ENCODE measurements at places on chromosomes 7 and 10.
A peak's percentile ranks its signal among the peaks of the same experiment; 100 is the strongest.

- DNase-seq = no peak
Measured at GRCh38 chr7:140168816-140169215, 8.0 kb downstream of the KDM7A start.

GRCh38 chr7:144821067-144821466, 14.8 kb downstream of the TPK1 start:
- no peak for DNase-seq

- no peak for DNase-seq
Measured at GRCh38 chr7:116776610-116777289, 85.6 kb upstream of the CAPZA2 start.

GRCh38 chr10:73039635-73040034, 57.0 kb downstream of the P4HA1 start:
- DNase-seq = no peak

- no peak for DNase-seq
Measured at GRCh38 chr7:48611993-48612392, 312.4 kb upstream of the CDC14C start.

- DNase-seq = no peak
Measured at GRCh38 chr10:61623161-61623560, 39.6 kb upstream of the CABCOCO1 start.

DNA sequence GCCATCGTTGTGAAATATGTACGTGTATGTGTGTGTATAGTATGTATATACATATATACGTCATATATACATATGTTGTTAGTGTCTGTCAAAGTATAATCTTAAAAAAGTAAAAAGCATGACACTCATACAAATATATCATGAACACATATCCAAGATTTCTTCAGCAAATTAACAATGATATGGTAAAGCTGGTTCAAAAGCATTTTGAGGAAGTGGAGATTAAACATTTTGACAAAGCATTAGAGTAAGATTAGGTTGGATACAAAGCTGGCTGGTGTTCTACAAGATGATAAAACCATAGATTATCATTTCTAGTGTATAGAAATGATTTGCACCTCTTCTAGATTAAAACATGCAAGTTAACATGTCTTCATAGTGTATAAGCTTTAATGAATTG, 771 bp upstream of the NUDCD3 start:
- DNase-seq = no peak

- DNase-seq = no peak
Measured at GRCh38 chr10:119022846-119023552, 6.5 kb upstream of the NANOS1 start.

DNA sequence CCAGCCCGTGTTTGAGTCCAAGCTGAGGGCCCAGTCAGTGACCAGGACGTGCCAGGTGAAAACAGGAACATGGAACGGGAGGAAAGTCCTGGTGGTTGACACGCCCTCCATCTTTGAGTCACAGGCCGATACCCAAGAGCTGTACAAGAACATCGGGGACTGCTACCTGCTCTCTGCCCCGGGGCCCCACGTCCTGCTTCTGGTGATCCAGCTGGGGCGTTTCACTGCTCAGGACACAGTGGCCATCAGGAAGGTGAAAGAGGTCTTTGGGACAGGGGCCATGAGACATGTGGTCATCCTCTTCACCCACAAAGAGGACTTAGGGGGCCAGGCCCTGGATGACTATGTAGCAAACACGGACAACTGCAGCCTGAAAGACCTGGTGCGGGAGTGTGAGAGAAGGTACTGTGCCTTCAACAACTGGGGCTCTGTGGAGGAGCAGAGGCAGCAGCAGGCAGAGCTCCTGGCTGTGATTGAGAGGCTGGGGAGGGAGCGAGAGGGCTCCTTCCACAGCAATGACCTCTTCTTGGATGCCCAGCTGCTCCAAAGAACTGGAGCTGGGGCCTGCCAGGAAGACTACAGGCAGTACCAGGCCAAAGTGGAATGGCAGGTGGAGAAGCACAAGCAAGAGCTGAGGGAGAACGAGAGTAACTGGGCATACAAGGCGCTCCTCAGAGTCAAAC, 5.2 kb downstream of the GIMAP5 start:
- no peak for DNase-seq

DNA sequence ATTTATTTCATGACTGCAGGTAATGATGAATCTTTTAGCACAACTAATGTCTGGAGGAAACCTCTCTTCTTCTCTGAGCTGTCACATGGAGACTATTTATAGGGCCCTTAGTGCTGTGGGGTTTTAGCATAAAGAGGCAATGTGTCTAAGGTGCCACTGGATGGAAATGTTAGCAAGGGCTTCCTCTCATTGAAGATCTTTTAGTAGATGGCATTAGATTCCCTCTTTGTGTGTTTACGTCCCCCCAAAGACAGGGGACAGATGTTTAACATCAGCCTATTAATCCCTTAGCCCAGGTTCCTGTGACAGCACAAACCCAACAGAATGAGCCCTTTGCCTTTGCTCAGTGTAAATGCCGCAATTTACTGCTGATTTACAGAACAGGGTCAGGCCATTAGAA, 208.6 kb downstream of the SKAP2 start:
- no peak for DNase-seq

- DNase-seq = no peak
Measured at GRCh38 chr7:19327018-19327417, 181.8 kb upstream of the FERD3L start.

DNA sequence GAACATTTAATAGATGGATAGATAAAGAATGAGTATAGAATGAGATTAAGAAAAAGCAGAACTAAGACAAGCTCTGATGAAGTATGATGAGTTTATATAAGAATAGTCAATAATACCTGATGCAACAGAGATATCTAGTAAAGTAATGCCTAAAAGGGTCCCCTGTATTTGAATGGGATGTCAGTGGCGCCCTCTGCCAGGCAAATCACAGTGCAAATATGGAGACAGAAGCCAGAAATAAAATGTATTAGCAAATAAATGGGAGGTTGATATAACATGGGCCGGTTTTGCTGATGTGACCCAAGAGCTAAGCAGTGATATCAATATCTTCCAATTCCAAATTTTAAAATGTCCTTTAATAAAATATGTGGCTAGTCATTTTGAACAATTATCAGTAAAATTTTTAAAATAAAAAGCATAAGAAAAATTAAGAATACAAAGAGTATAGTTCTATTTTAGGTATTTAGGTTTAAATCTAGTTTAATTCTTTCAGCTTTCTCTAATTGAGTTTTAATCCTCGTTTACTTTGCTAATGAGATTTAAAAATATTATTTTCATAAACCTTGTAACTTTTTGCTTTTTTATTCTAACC, 62.6 kb downstream of the ADK start:
- DNase-seq = peak; percentile 24

DNA sequence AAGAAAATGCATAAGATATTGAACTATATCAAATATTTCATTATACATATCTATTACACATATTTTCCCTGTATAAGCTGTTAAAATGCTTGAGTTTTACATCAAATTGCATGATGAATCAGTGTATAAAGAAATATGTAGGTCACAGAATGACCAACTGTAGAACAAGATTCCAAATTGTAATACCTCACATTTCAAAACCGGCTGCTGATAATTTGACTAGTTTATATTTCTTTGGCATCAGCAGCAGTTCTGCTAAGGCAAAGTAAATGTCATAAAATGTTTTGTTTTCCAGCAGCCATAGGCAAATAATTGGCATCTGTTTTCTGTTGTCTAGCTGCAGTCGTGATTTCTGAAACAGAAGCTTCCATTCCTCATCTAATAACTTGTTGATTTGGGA, 633.9 kb downstream of the ARL4A start:
- DNase-seq = no peak

- DNase-seq = no peak
Measured at GRCh38 chr10:102163342-102163989, 11.3 kb downstream of the NOLC1 start.

DNA sequence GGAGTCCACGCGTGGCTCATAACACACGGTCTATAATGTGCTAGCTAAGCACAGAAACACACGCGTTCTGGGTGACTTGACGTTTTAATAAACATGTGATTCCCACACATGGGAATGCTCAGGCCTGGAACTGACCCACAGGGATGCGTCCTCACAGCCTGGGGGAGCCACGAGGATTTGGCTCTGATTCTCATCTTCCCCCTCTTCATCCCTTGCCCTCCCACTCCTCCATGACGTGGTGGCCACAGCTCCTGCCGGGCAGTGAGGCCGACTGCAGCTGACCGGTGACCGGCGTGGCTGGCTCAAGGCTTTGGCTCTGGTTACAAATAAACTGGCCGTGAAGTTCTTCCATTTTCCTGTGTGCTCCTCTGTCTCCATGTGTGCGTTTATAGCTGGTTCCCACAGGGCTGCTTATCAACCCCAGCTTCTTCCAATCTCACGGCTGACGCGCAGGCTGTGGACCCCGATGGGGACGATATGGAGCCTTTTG, 40.9 kb upstream of the KLF6 start:
- DNase-seq = no peak

GRCh38 chr10:102140913-102141540, 8.2 kb downstream of the PPRC1 start:
- DNase-seq = no peak

DNA sequence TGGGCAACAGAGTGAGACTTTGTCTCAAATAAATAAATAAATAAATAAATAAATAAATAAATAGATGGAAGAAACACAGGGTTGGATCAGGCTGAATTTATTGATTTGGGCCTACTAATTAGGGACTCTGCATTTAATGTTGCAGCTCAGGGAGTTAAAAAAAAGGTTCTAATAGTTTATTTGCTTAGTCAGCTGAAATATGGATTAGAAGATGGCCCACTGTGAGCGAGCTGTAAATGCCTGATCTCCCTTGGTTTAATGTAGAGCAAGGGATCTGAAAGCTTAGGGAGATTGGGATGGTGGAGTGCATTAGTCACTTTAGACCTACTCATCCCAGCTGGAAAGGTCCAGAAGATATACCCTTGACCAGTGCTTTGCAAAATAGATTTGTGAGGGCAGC, 25.1 kb upstream of the PDIA4 start:
- DNase-seq = no peak

GRCh38 chr7:157306846-157307838, 29.7 kb upstream of the DNAJB6 start:
- no peak for DNase-seq

DNA sequence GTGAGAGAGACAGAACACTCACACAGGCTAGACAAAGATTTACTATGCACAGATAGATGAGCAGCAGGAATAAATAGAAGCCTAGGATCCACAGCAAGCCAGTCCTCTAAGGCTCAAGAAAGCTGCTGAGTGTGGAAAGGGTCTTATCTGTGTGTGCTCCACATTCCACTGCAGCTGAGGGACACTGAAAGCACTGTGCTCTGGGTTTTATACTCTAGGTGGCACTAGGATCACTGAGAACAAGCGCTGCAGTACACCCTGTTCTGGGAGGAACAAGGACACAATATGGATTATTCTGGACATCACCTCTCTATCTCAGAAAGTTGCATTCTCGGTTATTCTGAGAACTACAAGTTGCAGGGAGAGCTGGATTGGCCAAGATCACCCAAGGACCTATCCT, 4.9 kb upstream of the KLHL7 start:
- no peak for DNase-seq

DNA sequence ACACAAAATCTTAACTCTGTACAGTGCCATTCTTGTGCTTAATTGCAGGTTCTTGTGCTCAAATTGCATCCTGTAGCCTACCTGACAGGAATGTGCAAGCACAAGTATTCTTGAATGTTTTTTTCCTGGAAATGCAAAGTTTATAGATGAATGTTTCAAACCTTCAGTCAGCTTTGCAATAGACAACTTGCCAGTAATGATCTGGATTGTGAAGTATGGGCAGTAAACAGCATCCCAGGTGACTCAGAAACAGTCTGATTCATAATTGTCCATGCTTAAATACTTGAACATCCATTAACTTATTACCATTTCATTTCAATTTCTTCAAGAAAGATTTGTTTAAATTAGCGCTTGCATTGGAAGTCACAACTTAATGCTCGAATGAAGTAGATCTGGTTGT, 347.2 kb downstream of the SDK1 start:
- DNase-seq = no peak

GRCh38 chr10:58746474-58747185, 234.0 kb downstream of the BICC1 start:
- no peak for DNase-seq

- DNase-seq = no peak
Measured at GRCh38 chr7:108605559-108606201, 36.0 kb downstream of the DNAJB9 start.

GRCh38 chr10:43039624-43040481, 37.0 kb upstream of the RET start:
- DNase-seq = no peak

- DNase-seq = no peak
Measured at GRCh38 chr10:30915146-30915545, 116.5 kb downstream of the ZNF438 start.

DNA sequence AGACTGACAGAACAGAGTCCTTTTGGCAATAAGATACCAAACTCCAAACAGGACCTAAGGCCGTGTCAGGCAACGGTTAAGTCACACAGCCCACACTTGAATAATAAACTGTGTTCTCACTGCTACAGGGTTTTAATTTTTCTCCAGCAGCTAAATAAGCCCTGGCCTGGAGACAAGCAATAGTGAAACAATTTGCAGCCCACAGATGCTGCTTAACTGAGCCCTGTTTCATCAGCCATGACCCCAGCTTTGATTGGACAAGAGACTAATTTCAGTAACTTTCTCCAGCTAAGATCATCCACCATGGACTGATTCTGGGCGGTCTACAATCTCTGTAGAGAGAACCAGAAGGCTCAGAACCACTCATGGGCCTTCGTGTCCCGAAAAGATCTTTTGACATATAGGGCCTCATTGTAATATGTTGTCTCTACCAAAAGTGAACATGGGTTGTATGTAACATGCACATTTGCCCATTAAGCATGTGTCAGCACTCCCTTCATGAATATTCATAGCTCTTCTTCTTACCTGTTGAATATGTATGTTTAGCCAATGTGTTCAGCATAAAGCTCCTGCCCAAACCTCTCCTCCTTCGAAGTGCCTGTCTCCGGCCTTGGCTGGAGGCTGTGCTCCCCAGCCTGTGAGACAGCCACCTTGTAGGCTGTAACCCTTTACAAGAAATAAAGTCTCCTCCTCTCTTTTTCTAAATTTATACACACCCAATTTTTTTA, 223.1 kb upstream of the AKR1E2 start:
- DNase-seq = no peak

- DNase-seq = no peak
Measured at GRCh38 chr7:157139810-157140510, 1.2 kb downstream of the UBE3C start.

- no peak for DNase-seq
Measured at GRCh38 chr7:151793531-151793951, 83.4 kb downstream of the PRKAG2 start.

DNA sequence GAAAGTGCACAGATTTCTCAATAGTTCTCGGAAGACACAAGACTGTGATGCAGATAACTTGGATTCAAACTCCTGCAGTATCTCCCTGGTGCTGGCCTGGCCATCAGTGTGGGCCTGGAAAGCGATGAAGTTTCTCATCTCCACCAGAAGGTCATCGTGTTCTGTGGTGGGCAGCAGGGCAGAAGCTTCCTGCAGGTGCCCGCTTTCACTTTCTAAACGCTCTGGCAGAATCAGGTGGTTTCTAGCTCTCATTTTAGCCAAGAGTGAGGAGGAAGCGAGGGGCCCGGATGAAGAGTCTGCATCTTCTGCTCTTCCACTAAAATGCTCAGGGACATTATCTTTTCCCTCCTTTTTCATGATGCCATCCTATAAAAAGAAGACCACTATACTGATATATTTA, 63.0 kb upstream of the DRGX start:
- DNase-seq = no peak

GRCh38 chr10:75040576-75040975, 70.9 kb upstream of the SAMD8 start:
- DNase-seq = no peak

- no peak for DNase-seq
Measured at GRCh38 chr7:44244282-44244681, 43.5 kb downstream of the YKT6 start.

- DNase-seq = no peak
Measured at GRCh38 chr7:73971704-73972341, 56.1 kb upstream of the ELN start.

Data from activated T-helper 9 cell treated with anti-CD3 and anti-CD28 coated beads, Interleukin-2, amount 50 U/mL, for 16 hours (primary cell).